Naive thymus-derived CD8-positive, alpha-beta T cell (primary cell): ENCODE measurements at places on chromosomes 16 and 17.
A peak's percentile ranks its signal among the peaks of the same experiment; 100 is the strongest.

DNA sequence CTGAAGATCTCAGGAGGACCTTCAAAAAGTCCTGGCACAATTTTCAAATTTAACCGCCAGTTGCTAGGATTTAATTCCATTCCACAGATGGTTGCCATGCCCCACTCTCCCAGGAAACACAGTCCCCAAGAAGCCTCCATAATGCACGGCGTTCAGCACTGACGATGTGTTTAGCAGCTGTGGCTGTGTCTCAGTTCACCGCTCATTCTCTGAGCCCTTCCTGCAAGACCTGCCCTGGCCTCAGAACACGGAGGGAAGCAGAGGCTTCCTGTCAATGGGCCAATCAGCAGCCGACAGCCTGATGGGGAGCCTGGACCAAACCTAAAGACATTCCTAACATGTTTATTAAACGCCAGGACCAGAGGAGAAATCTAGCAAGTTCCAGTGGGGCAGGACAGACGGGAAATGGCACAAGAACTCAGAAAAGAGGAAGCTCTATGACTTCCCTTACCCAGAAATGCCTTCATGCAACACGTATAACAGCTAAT lies 4.9 kb downstream of the MYLK3 start:
- H3K4me1 ChIP-seq, result peaks cover 6% of the 10 kb centered on the region
- DNase-seq, result no peak
- no peaks in the 10 kb centered on the region for H3K36me3 ChIP-seq
- H3K27me3 ChIP-seq, result peaks cover 2% of the 10 kb centered on the region
- H3K4me3 ChIP-seq, result no peak overlapping the region

GRCh38 chr16:35794896-35795295 lies 2335.5 kb downstream of the TP53TG3F start:
- no peaks in the 10 kb centered on the region for H3K4me1 ChIP-seq
- H3K36me3 ChIP-seq, result peaks cover 10% of the 10 kb centered on the region
- H3K4me3 ChIP-seq, result no peak overlapping the region
- no peak for DNase-seq
- H3K27ac ChIP-seq, result no peak overlapping the region
- H3K27me3 ChIP-seq, result no peaks in the 10 kb centered on the region

- H3K36me3 ChIP-seq, result peaks cover 10% of the 10 kb centered on the region
- H3K4me1 ChIP-seq, result peaks cover 13% of the 10 kb centered on the region
- peak overlapping the region; percentile 94 for H3K4me3 ChIP-seq
Measured at GRCh38 chr17:58757162-58757613, 1.5 kb downstream of the PPM1E start.

DNA sequence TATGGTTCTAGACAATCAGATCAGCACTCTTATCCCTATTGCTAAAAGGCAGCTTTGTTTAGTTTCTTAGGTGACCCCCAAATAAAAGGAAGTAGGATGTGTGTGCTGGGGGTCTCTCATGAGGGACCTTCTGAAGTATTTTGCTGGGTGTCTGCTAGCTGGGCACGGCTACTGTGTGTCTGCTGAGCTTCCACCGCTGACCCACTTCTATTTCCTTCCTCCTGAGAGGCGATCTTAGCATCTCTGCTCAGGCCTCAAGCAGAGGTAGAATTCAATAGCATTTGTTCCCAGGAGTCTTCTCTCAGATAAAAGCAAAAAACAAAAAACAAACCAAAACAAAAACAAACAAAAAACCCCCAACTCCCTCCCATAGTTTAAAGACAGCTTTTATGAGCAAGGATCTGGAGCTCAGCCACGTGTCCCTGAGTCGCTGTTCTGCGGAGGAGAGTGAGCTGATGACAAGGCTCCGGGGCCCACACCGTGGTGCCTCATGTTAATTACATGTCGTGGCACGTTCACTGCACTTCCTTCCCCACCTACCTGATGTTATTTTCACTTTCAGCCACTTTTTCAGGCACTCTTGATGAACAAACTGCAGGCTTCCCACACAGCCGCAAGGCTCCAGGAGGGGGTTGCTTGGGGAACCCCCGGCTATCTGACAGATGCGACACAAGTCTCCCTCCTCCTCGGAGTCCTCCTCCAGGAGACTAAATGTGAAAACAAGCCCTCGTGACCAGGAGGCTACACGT lies 83.5 kb downstream of the MARCHF10 start:
- peak overlapping the region; percentile 87 for H3K4me3 ChIP-seq
- peak; percentile 67 for DNase-seq
- no peaks in the 10 kb centered on the region for H3K27me3 ChIP-seq
- H3K36me3 ChIP-seq, result peaks cover 4% of the 10 kb centered on the region
- peak overlapping the region; percentile 96 for H3K27ac ChIP-seq

DNA sequence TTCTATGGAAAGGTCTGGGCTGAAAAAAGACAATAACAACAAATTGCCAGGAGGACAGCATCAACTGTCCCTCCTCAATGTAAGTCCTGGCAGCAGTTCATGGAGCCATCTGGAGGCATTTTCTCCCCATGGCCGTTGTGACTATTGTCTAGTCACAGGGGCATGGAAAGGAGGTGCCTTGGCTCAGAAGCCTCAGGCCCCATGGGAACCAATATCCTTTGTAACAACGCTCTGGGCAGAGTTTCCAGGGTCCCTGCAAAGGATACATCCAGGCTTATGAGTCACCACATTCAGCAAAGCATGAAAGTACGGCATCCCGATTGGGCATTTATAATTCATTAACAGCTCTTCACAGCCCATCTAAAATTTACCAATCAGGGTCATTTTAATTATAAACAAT lies 85.2 kb downstream of the GLG1 start:
- H3K4me1 ChIP-seq, result peaks cover 31% of the 10 kb centered on the region
- H3K27ac ChIP-seq, result peak overlapping the region; percentile 0
- no peak overlapping the region for H3K4me3 ChIP-seq
- no peaks in the 10 kb centered on the region for H3K27me3 ChIP-seq
- peaks cover 39% of the 10 kb centered on the region for H3K36me3 ChIP-seq

DNA sequence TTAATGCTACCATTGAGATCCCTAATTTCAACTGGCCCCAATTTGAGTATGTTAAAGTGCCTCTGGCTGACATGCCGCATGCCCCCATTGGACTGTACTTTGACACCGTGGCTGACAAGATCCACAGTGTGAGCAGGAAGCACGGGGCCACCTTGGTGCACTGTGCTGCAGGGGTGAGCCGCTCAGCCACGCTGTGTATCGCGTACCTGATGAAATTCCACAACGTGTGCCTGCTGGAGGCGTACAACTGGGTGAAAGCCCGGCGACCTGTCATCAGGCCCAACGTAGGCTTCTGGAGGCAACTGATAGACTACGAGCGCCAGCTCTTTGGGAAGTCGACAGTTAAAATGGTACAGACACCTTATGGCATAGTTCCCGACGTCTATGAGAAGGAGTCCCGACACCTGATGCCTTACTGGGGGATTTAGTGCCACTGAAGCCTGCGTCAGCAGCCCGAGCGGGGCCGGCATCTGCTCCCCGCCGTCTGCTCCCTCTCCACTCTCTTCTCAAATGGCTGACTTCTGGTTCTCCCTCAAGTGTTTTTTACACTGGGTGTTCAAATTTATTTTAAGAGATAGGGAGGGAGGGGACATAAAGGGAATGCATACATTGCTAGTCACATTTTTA lies 22.9 kb downstream of the DUSP14 start:
- no peak overlapping the region for H3K4me3 ChIP-seq
- no peaks in the 10 kb centered on the region for H3K27me3 ChIP-seq
- peaks cover under 1% of the 10 kb centered on the region for H3K36me3 ChIP-seq
- peak overlapping the region; percentile 51 for H3K27ac ChIP-seq
- peaks cover 9% of the 10 kb centered on the region for H3K4me1 ChIP-seq
- DNase-seq, result no peak

- H3K27ac ChIP-seq, result no peak overlapping the region
- H3K36me3 ChIP-seq, result peaks cover 8% of the 10 kb centered on the region
- H3K4me3 ChIP-seq, result no peak overlapping the region
- H3K27me3 ChIP-seq, result no peaks in the 10 kb centered on the region
Measured at GRCh38 chr16:7997966-7998365, 592.3 kb downstream of the TMEM114 start.

DNA sequence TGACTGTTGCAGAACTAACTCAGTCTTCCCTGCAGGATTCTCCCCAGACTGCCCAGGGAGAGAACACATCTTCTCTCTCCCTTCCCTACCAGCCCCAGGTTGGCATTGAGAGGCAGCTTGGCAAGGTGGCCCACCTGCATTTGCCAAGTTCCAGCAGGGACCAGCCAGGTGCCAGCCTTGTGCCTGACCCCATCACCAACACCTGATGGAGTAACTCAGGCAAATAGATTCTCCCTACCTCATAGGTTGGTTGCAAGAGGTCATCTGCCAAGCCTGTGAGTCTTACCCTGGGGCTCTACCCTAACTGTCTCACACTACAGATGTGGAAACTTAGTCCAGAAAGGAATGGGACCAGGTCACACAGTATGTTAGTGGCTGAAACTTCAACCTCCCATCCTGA lies 20.4 kb downstream of the BEAN1 start:
- H3K4me1 ChIP-seq, result no peaks in the 10 kb centered on the region
- H3K36me3 ChIP-seq, result no peaks in the 10 kb centered on the region
- H3K27me3 ChIP-seq, result peaks cover 10% of the 10 kb centered on the region
- no peak overlapping the region for H3K4me3 ChIP-seq

- peaks cover 13% of the 10 kb centered on the region for H3K27me3 ChIP-seq
- H3K36me3 ChIP-seq, result no peaks in the 10 kb centered on the region
- peak overlapping the region; percentile 80 for H3K4me3 ChIP-seq
- no peak for DNase-seq
- peaks cover 60% of the 10 kb centered on the region for H3K4me1 ChIP-seq
Measured at GRCh38 chr17:40517286-40517662, 15.9 kb upstream of the TNS4 start.

GRCh38 chr17:60248618-60249289 lies 99.0 kb downstream of the CA4 start:
- H3K4me3 ChIP-seq, result no peak overlapping the region
- no peaks in the 10 kb centered on the region for H3K27me3 ChIP-seq
- no peaks in the 10 kb centered on the region for H3K4me1 ChIP-seq
- H3K27ac ChIP-seq, result no peak overlapping the region

GRCh38 chr17:65660947-65661346 lies 99.5 kb upstream of the AXIN2 start:
- H3K36me3 ChIP-seq, result no peaks in the 10 kb centered on the region
- peak overlapping the region; percentile 14 for H3K27ac ChIP-seq
- DNase-seq, result no peak
- H3K4me1 ChIP-seq, result peaks cover 6% of the 10 kb centered on the region
- no peak overlapping the region for H3K4me3 ChIP-seq

GRCh38 chr16:48081656-48082055 lies 74.1 kb downstream of the ABCC12 start:
- H3K27me3 ChIP-seq, result no peaks in the 10 kb centered on the region
- no peak overlapping the region for H3K27ac ChIP-seq
- DNase-seq, result no peak
- no peak overlapping the region for H3K4me3 ChIP-seq
- H3K4me1 ChIP-seq, result no peaks in the 10 kb centered on the region

GRCh38 chr16:73025151-73025855 lies 22.6 kb downstream of the ZFHX3 start:
- no peak for DNase-seq
- H3K36me3 ChIP-seq, result no peaks in the 10 kb centered on the region
- H3K27ac ChIP-seq, result no peak overlapping the region
- H3K4me1 ChIP-seq, result no peaks in the 10 kb centered on the region

DNA sequence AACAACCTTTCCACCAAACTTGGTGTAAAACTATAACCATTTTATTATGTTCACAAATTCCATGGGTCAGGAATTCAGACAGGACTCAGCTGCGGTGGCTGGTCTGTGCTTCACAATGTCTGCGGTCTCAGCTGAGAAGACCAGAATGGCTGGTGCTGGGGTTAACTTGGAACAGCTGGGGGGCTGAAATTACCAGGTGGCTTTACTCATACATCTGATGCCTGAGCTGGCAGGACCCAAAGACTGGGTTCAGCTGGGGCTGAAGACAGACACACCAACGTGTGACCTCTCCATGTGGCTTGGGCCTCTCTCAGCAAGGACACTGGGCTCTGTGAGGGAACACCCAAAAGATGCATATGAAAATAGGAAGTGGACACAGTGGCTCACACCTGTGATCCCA lies 5.7 kb upstream of the HID1 start:
- no peak overlapping the region for H3K27ac ChIP-seq
- H3K4me1 ChIP-seq, result peaks cover 4% of the 10 kb centered on the region
- DNase-seq, result no peak
- H3K36me3 ChIP-seq, result no peaks in the 10 kb centered on the region

DNA sequence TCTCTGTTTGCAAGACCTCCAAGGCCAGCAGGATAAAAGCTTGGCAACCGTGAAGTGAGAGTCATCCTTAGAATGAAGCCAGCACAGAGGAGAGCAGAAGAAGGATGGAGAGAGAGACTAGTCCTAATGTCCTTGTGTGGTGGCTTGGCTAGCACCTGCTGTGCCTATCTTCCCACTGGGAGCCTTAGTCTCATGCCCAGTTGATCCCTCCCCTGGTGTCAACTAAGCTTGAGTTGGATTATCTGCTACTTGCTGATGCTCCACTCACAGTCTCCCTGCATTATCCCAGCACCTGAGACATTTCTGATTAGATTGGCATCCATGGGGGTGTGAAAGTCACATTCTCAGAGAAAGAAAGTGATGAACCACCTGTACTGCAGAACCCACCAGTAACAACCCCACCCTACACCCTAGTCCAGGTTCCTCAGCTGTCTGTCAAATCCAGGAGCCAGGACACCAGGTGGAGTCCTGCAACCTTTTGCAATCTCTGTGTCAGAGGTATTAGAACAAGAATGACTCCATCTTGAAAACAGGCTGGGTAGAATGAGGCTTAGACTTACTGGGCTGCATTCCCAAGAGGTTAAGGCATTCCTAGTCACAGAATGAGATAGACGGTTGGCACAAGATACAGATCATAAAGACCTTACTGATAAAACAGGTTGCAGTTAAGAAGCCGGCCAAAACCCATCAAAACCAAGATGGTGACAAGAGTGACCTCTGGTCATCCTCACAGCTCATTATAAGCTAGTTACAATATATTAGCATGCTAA lies 460.2 kb upstream of the C16orf82 start:
- DNase-seq, result no peak
- H3K4me1 ChIP-seq, result peaks cover 2% of the 10 kb centered on the region
- no peaks in the 10 kb centered on the region for H3K36me3 ChIP-seq
- no peak overlapping the region for H3K27ac ChIP-seq

DNA sequence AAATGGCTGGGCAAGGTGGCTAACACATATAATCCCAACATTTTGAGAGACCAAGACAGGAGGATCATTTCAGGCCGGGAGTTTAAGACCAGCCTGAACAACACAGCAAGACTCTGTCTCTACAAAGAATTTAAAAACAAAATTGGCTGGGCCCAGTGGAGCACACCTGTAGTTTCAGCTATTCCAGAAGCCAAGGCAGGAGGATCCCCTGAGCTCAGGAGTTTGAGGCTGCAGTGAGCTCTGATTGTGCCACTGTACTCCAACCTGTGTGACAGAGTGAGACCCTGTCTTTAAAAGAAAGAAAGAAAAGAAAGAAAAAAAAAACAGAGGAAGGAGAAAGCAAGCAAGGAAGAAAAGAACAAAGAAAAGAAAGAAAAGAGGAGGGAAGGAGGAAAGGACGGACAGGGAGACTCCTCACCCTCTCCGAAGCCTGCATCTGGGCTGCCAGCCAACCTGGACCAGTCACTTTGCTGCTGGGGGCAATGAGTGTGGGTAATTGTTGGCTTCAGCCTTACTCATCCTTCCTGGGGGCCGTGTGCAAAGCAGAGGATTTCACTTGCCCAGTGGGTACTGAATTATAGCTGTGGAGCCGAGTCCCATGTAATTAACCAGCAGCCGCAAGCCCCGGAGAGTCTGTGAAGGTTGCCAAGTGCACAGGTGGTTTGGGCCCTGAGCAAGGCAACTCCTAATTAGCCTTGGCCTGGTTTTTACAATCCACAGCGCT lies 6.7 kb upstream of the MT4 start:
- DNase-seq, result no peak
- H3K4me3 ChIP-seq, result no peak overlapping the region
- no peaks in the 10 kb centered on the region for H3K36me3 ChIP-seq
- H3K27me3 ChIP-seq, result peaks cover 25% of the 10 kb centered on the region

GRCh38 chr17:43368740-43369506 lies 29.9 kb upstream of the ARL4D start:
- no peaks in the 10 kb centered on the region for H3K36me3 ChIP-seq
- H3K27ac ChIP-seq, result peak overlapping the region; percentile 100
- H3K4me1 ChIP-seq, result peaks cover 63% of the 10 kb centered on the region
- peak overlapping the region; percentile 97 for H3K4me3 ChIP-seq
- no peaks in the 10 kb centered on the region for H3K27me3 ChIP-seq
